ENCODE measurements at places on chromosomes 16 and 17. TPM values are rescaled to one million over a fixed set of nuclear protein-coding genes. Genes with fewer than 3 reads are reported as not detected.
A peak's percentile ranks its signal among the peaks of the same experiment; 100 is the strongest.

The TNP2 gene
- not detected for total RNA-seq

The CCL23 gene
- total RNA-seq = not detected

The SDR42E1 gene
- total RNA-seq = 0.08 TPM

The KRTAP4-9 gene
- total RNA-seq = not detected

The CHRNE gene
- 4.9 TPM for total RNA-seq

The CCL4L2 gene
- not detected for total RNA-seq

The RILP gene
- total RNA-seq = 9.7 TPM

The CISD3 gene
- 6.5 TPM for total RNA-seq

The PPL gene
- 53.9 TPM for total RNA-seq

The C16orf89 gene
- 1.6 TPM for total RNA-seq

The FBXO39 gene
- 0.57 TPM for total RNA-seq

The LCAT gene
- 2.7 TPM for total RNA-seq

The MMP28 gene
- not detected for total RNA-seq

DNA sequence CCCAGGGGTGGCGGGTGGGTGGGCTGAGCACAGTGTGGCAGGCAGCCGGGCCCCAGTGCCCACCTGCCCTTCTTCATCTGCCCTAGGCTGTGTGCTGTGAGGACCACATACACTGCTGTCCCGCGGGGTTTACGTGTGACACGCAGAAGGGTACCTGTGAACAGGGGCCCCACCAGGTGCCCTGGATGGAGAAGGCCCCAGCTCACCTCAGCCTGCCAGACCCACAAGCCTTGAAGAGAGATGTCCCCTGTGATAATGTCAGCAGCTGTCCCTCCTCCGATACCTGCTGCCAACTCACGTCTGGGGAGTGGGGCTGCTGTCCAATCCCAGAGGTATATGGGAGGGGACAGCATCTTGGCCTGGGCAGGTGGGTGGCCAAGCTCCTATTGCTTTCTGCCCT lies 6.4 kb downstream of the GRN start:
- DNase-seq = no peak

- DNase-seq = no peak
These were observed 37.4 kb downstream of the DNAH17 start for GRCh38 chr17:78539781-78540180.

DNA sequence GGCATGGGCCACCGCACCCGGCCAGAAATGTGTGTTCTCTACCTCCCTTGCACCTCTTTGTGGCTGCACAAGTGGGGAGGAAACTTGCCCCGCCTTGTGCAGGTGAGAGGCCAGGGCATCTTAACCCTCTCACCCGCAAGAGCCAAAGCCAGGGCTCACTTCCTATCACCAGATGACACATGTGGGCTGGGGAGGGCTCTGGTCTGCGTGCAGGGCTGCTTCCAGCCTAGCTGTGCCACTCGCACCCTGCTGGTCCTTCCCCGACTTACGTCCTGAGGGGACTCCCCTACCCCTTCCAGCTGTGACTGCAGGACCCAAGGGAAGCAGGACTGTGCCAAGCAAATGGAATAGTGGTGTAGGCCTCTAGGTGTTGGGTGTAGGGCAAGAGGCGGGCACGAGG lies 6.9 kb downstream of the MIEF2 start:
- DNase-seq = no peak

- no peak for DNase-seq
These were observed 8.0 kb upstream of the SLC35B1 start for GRCh38 chr17:49715717-49716279.

DNA sequence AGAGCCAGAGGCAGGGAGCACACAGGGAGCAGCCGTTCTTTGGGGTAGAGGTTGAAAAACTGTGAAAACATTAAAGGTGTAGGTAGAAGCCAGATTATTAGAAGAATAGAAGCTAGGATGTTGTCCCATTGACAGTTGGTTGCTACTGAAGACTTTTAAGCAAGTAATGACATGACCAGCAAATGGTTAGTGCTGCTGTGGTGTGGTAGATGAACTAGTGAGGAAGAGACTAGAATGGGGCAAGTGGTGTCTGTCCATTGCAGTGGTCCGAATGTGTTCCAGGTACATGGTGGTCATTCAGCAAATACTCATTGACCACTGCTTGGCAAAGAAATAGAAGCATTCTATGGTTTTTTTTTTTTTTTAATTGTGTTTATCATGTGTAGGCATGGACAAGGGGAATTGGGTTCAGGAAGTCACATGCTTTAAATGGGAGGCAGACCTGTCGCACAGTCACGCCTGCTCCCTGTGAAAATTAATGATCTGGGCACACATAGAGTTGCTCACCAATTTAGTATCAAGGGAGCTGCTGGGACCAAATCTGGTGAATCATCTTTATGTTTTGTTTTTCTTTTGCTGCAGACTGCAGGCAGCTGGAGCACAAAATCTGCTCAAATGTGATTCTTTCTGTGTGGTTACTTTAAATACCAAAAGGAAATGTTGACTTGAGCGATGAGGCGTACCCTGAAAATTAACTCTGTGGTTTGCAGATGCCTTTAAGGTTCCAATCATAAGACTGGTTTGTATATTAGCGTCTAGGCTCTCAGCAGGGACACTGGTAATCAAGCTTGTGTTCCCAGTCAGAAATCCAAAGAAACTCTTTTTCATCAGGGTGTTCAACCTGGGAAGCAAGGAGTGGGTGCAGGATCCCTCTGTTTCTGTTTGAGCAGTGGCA lies 30.7 kb downstream of the YPEL2 start:
- DNase-seq = peak; percentile 84

GRCh38 chr17:2054512-2055291 lies at the start of gene HIC1:
Gene HIC1 (plus strand): TSS chr17:2055103. CDS start chr17:2056691, 1,588 bp downstream.
- DNase-seq = peak; percentile 72

GRCh38 chr17:19978805-19979211 lies 1.2 kb upstream of the AKAP10 start:
- no peak for DNase-seq

DNA sequence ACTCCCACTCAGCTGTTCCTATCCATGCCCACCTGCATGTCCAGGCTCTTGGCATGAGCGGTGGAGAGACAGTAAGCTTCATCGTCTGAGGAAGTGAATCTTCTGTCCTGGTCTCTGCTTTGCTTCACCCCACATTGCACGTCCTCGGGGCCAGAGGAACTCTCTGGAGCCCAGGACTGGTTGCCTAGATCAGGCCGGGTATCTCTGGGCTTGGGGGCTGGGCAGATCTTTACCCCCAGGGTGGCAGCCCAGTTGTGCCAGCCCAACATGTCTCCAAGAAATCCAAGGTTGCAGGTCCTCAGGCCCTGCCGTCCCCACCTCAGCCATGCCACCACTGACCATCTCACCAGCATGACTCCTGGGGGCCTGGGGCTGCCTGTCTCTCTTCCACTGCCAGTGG lies 58.3 kb downstream of the BEAN1 start:
- DNase-seq = no peak

GRCh38 chr17:36057911-36058310 lies 6.2 kb upstream of the CCL18 start:
- DNase-seq = no peak

- DNase-seq = no peak
These were observed 117.0 kb downstream of the RGS9 start for GRCh38 chr17:65254166-65254565.

DNA sequence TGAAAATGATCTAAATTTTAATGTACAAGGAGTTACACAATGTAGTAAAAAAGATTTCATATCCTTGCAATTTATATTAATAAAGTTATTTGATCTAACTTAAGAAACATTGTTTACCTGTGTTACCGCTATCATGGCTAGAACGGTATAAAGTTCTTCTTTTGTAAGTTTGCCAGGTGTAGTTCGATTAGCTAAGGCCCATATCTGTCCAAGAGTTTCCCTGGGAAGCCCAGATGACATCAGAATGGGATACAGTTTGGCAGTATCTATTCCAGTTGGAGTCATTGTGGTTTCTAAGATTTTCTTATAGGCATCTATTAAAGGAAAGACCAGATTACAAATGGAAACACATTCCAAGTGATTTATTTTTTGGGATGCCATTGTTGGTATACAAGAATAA lies 37.5 kb downstream of the SYNRG start:
- peak; percentile 1 for DNase-seq

- no peak for DNase-seq
These were observed 5.3 kb downstream of the NTHL1 start for GRCh38 chr16:2042171-2042985.

- no peak for DNase-seq
These were observed 23.5 kb downstream of the WNT9B start for GRCh38 chr17:46874906-46875305.

- DNase-seq = no peak
These were observed 167.9 kb downstream of the AXIN2 start for GRCh38 chr17:65393514-65393913.

DNA sequence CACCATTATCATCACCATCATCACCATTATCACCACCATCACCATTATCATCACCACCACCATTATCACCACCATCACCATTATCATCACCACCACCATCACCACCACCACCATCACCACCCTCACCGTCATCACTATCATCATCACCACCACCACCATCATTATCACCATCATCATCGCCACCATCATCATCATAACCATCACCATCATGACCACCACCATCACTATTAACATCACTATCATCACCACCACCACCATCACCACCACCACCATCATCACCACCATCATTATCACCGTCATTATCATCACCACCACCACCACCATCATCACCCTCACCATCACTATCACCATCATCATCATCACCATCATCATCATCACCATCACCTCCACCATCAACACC lies 9.1 kb downstream of the FOXL1 start:
- no peak for DNase-seq

GRCh38 chr16:81035975-81036750 lies 521 bp downstream of the ATMIN start:
- peak; percentile 33 for DNase-seq
